Stimulated activated CD8-positive, alpha-beta memory T cell treated with anti-CD3 and anti-CD28 coated beads, Interleukin-12 subunit alpha, Interleukin-12 subunit beta, amount 100 ng/mL, for 4 hours (primary cell): ENCODE measurements at places on chromosomes 3 and 15.

DNA sequence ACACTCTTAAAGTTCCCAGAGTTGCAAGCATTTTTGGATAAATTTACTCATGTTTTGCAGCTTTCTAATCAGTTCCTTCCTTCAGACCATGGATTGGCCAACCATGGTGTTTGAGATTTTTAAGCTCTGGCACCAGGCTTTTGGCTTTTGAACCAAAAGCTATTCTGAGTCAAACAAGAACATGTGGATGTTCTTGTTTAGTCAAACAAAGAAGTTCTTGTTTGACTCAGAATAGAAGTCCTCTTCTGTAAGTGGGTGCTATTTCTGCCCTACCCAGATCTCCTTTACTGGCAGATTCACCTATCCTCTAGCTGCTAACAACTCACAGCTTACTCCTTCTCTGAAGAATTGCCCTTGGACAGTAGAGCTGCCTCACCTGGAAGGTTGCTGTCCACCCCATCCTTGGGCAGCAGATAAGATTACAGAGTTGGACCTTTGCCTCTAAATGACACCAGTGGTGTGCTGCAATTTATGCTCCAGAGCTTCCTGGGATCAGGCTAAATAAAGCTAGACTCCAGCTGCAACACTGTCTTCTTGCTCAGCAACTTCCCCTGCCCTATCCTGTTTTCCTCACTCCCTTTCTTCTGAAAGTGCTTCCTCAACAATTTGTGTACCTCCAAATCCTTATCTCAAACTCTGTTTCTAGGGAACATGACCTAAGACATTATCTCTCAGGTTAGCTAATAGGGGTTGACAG lies 65.6 kb downstream of the COL6A6 start:
- DNase-seq, result no peak

DNA sequence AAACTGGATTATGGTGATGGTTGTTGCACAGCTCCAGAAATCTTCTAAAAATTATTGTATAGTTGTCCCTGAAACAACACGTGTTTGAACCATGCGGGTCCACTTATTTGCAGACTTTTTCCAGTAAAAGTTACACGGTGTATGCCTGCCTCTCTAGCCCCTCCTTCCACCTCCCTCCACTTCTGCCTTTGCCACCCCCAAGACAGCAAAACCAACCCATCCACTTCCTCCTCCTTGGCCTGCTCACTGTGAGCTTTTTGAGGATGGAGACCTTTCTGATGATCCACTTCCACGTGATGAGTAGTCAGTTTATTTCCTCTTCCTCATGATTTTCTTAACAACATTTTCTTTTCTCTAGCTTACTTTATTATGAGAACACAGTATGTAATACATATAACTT lies 5.4 kb downstream of the CYFIP1 start:
- no peak for DNase-seq

DNA sequence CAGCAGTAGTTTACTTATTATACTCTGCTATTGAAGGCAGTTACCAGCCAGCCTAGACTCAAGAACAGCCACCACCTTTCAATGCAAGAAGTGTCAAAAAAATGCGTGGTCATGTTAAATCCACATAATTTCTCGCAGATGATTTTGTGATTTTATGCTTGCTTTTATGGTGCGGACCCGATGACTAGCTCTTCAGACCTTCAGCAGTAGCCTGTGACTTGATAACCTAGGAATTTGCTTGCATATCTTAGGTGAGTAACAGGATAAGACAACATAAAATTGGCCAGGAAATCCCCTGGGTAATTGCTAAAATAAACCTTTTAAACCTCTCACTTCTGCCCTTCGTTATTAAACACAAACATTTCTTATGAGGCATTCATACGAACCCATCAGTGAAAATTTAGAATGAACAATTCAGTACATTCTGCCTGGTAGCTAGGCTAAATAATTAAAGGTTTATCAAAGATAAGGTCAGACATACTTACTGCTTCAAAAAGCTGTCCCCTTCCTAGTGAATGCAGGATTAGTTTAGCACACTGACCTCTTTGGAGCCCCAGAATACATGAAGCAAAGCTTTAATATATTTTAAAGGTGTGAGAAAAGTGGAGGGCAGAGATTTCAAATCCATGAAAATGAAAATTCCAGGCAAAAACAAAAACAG lies 798.8 kb downstream of the OTOL1 start:
- DNase-seq, result no peak

- DNase-seq, result no peak
These were observed 490.8 kb downstream of the IGSF11 start for GRCh38 chr3:118543832-118544231.

GRCh38 chr3:188303286-188303799 lies 149.4 kb downstream of the LPP start:
- DNase-seq, result no peak

- DNase-seq, result no peak
These were observed 51.1 kb downstream of the CHST2 start for GRCh38 chr3:143170676-143171075.
